Activated T-helper 2 cell treated with anti-CD3 and anti-CD28 coated beads, Interferon-gamma antibody, Interleukin-2, Interleukin-4, amounts not matched to agents 10 μg/mL and 5 μg/mL and 100 μg/mL, durations not matched to agents 14 hours and 24 hours and 36 hours (primary cell): ENCODE measurements at places on chromosomes 4 and X. TPM values are rescaled to one million over a fixed set of nuclear protein-coding genes. Genes with fewer than 3 reads are reported as not detected.

The DNAAF6 gene
- not detected in 2 replicates for total RNA-seq

The FAT1 gene
- 0.05 TPM in 2 replicates for total RNA-seq

The PPAT gene
- total RNA-seq: 43.4 and 46.2 TPM in 2 replicates

The GAGE12E gene
- not detected in 2 replicates for total RNA-seq

GRCh38 chr4:52982255-52982945 is 120.3 kb downstream of the RASL11B start:
- DNase-seq: no peak

- no peak for DNase-seq
Measured at GRCh38 chr4:30920043-30920442, 199.9 kb downstream of the PCDH7 start.

- no peak for DNase-seq
Measured at GRCh38 chrX:139967300-139967699, 2.0 kb upstream of the CXorf66 start.

DNA sequence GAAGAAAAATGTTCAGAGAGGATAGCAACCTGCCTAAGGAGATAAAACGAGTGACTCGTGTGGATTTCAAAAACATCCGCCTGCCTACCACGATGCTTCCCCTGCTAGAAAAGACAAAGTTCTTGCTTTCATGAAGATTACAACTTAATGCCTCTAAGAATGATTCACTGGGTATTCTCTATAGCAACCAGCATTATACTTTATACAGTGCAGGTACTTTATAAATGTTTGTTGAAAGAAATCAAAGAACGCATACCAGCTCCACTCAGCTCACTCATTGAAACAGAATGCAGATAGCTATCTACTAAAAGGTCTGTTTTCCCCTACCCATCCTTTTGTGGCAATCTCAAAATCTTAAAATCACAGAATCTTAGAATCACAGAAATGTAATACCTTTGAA is 33.7 kb downstream of the GASK1B start:
- no peak for DNase-seq

- no peak for DNase-seq
Measured at GRCh38 chrX:113059714-113060113, 219.1 kb upstream of the AMOT start.

GRCh38 chrX:17692709-17693346 is 44.5 kb upstream of the SCML1 start:
- DNase-seq: no peak

DNA sequence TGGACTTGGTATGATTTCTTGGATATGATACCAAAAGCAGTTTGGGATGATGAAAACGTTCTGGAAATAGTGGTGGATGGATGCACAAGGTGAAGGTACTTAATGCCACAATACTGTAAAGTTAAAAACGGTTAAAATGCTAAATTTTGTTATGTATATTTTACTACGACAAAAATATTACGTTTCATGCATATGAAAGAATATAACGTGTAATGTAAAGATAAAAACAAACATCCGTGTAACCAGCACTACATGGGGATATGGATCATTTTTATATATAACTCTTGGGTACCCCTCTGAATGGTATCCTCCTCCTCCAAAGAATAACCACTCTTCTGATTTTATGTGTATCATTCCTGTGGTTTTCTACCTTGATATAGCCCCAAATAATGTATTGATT is 862 bp upstream of the CENPU start:
- no peak for DNase-seq

GRCh38 chr4:185672618-185673017 is 137.3 kb upstream of the PDLIM3 start:
- DNase-seq: no peak

- no peak for DNase-seq
Measured at GRCh38 chr4:53511014-53511413, 80.3 kb downstream of the LNX1 start.

GRCh38 chr4:183816882-183817509 is 88.1 kb upstream of the STOX2 start:
- DNase-seq: no peak

DNA sequence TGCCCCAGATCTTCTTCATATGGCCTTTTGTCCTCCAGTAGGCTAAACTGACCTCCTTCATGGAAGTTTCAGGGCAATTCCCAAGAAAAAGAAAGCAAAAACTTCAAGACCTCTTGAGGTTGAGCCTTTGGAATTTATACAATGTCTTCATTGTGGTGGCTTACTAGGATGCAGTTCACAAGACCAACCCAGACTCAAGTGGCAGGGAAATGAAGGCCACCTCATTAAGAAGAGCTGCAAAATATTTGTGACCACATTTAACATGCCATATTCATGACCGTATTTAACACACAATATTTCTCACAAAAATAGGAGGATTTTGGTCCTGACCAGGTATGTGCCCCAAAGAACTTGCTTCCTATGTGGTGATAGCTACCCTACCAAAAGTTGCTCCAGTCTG is 605.5 kb upstream of the PITX2 start:
- DNase-seq: no peak
